Transverse colon (tissue), 4 donors: ENCODE measurements at places on chromosomes 5 and 9. TPM values are rescaled to one million over a fixed set of nuclear protein-coding genes. Genes with fewer than 3 reads are reported as not detected.
A peak's percentile ranks its signal among the peaks of the same experiment; 100 is the strongest.

GRCh38 chr9:129282731-129283211 is 104.7 kb upstream of the IER5L start:
- peak overlapping the region; percentile 36 for H3K27ac ChIP-seq
- DNase-seq = no peak
- no peaks in the 10 kb centered on the region for H3K4me1 ChIP-seq
- peak overlapping the region; percentile 34 for H3K4me3 ChIP-seq
- H3K36me3 ChIP-seq = no peaks in the 10 kb centered on the region

GRCh38 chr9:26131886-26132285 is 453.6 kb upstream of the TUSC1 start:
- H3K4me3 ChIP-seq = no peak overlapping the region
- no peaks in the 10 kb centered on the region for H3K4me1 ChIP-seq
- no peaks in the 10 kb centered on the region for H3K27me3 ChIP-seq
- no peak for DNase-seq

Gene PFN3
- total RNA-seq = not detected

DNA sequence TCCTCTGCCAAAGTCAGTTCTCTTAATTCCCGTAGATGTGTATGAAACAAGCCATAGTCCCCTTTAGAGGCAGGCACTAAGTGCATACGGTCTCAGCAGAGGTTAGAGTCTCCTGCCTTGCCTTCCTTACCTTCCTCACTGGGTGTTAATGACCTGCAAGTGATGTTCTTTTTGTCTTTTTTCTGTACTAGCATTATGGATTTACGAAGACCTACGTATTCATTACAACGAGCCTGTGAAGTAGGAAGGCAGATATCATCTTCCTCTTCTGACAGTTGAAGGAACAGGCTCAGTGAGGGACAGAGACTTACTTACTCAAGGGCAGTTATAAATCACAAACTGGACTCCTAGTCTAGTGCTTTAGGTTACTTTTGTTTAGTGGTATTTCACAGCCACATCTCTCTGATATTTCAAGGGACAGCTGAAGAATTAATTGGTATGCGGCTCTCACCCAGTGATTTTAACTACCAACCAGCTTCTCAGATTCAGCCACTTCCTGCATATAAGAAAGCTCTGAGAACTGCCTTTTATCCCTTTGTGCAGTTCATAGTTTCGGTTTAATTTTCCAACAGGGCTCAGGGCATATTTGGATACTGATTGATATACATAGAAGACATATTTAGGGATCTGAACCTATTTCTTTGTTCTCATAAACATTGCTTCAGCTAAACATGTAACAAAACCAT is 85.1 kb upstream of the CKMT2 start:
- DNase-seq = no peak
- H3K27me3 ChIP-seq = no peaks in the 10 kb centered on the region

GRCh38 chr9:109935406-109936087 is 155.5 kb downstream of the PALM2AKAP2 start:
- no peaks in the 10 kb centered on the region for H3K4me1 ChIP-seq
- no peak overlapping the region for H3K4me3 ChIP-seq
- no peaks in the 10 kb centered on the region for H3K36me3 ChIP-seq
- DNase-seq = no peak
- H3K27ac ChIP-seq = no peak overlapping the region
- H3K27me3 ChIP-seq = no peaks in the 10 kb centered on the region

DNA sequence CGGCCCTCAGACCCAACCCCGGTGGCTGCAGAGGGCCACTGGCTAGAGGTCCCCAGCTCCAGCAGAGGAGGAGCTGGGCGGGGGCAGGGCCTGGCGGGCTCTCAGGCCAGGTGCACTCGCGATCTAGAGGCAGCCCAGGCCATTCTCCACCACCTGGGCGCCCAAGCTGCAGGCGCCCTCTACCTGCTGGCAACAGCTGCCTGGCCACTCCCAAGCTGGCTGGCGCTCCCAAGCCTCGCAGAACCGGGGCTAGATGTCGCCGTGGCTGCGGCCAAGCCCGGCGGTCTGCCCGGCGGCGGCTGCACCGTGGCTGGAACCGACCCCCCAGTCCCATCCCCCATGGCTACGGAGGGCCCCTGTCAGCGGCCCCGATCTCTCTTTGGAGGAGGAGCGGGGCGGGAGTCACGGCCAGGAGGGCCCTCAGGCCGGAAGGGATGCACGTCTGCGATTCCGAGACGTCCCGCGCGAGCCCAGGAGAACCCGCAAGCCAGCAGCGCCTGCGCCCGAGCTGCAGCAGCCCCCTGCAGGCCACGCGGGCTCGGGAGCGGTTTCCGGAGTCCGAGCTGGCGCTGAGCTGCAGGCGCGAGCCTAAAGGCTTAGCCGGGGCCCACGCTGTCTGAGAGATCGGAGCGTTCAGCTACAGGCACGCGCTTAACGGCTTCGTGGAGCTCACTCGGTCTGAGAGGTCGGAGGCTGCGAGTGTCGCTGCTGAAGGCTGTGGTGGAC is 44.3 kb upstream of the BICD2 start:
- no peak overlapping the region for H3K27ac ChIP-seq
- peak; percentile 65 for DNase-seq
- no peak overlapping the region for H3K4me3 ChIP-seq
- peaks cover 92% of the 10 kb centered on the region for H3K27me3 ChIP-seq
- H3K36me3 ChIP-seq = no peaks in the 10 kb centered on the region
- H3K4me1 ChIP-seq = peaks cover 26% of the 10 kb centered on the region

GRCh38 chr9:93035821-93036351 is 22.6 kb upstream of the SUSD3 start:
- no peak overlapping the region for H3K27ac ChIP-seq
- DNase-seq = no peak
- H3K4me1 ChIP-seq = no peaks in the 10 kb centered on the region
- no peaks in the 10 kb centered on the region for H3K27me3 ChIP-seq

Gene SIL1
- 11.1 TPM for total RNA-seq

DNA sequence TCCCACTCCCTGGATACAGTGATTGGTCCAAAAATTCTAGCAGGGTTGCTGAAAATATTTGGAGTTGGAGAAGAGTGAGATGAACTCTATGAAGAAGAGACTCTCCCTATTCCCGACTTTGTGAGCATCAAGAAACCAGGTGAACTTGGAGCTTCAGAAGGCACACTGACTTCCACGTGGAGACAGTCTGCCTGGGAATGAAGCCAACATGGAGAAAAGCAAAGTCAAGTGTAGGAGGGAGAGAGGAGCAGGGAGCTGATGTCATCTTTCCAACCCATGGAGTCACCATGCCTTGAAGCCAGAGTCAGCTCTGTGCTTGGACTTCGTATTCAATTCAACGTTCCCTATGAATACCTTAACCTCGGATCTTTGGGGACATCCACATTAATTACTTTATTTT is 125.1 kb downstream of the NPR3 start:
- H3K4me1 ChIP-seq = no peaks in the 10 kb centered on the region
- no peak overlapping the region for H3K27ac ChIP-seq

GRCh38 chr9:101219030-101219429 is 165.8 kb downstream of the BAAT start:
- no peaks in the 10 kb centered on the region for H3K4me1 ChIP-seq
- no peak overlapping the region for H3K4me3 ChIP-seq
- DNase-seq = no peak
- no peaks in the 10 kb centered on the region for H3K36me3 ChIP-seq
- no peak overlapping the region for H3K27ac ChIP-seq

DNA sequence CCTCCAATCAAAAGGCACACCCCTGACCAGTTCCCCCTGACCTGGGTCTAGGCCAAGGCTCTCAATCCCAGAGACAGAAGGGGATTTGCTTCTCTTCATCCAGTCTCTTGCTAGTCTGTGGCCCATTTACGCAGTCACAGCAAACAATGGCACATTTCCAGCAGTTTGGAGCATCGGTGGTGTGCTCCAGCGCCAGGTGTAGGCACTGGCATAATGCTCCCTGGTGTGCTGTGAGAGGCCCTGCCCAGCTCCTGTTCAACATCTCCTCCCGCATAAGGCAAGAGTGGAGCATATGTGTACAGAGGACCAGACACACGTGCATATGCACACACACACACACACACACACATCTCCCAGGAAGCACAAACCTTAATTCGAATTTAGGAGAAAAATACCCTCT is 79.5 kb upstream of the ERCC6L2 start:
- no peak overlapping the region for H3K27ac ChIP-seq
- no peak for DNase-seq
- no peaks in the 10 kb centered on the region for H3K27me3 ChIP-seq
- no peaks in the 10 kb centered on the region for H3K4me1 ChIP-seq

GRCh38 chr5:179900711-179901110 is 7.0 kb downstream of the TBC1D9B start:
- no peak overlapping the region for H3K4me3 ChIP-seq
- H3K36me3 ChIP-seq = no peaks in the 10 kb centered on the region
- H3K27ac ChIP-seq = no peak overlapping the region
- peaks cover 2% of the 10 kb centered on the region for H3K4me1 ChIP-seq
- no peak for DNase-seq

GRCh38 chr5:55524816-55525215 is 9.9 kb downstream of the PLPP1 start:
- H3K27me3 ChIP-seq = no peaks in the 10 kb centered on the region
- DNase-seq = no peak
- H3K4me3 ChIP-seq = no peak overlapping the region
- no peaks in the 10 kb centered on the region for H3K36me3 ChIP-seq
- H3K4me1 ChIP-seq = peaks cover 57% of the 10 kb centered on the region
- no peak overlapping the region for H3K27ac ChIP-seq

Gene PCDHB11
- 0.27 TPM for total RNA-seq

Gene STPG3
- total RNA-seq = not detected

DNA sequence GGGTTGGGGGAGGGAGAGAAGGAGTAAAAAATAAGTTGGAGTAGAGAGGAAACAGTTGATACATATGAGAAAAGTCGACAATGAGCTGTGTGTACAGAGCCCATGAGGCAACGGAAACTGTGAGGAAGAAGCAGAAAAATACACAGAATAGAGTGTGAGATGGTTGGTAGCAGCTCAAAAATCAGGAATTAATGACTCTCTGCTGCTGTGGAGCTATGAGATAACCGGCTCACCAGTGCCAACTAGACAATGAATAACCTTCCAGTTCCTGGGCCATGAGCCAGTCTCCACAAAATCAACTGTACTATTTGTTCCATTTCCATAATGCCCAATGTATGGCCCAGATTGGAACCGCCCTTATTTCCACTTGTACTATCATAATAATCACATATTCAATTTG is 53.1 kb upstream of the NREP start:
- no peaks in the 10 kb centered on the region for H3K4me1 ChIP-seq
- H3K27me3 ChIP-seq = no peaks in the 10 kb centered on the region
- no peaks in the 10 kb centered on the region for H3K36me3 ChIP-seq
- H3K4me3 ChIP-seq = no peak overlapping the region

DNA sequence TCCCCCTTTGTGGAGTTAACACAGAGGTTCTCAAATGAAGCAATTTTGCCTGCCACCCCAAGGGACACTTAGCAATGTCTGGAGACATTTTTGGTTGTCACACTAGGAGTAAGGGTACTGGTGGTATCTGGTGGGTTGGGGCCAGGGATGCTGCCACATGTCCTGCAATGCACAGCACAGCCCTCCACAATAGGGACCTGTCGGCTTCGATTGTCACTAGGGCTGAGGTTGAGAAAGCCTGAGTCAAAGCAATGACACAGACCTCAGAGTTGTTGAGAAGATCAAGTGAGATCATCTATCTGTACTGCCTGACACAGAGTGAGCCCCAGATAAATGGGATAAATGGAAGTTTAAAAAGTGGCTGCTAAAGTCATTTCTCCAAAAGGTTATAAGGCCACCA is 249.2 kb upstream of the KLF4 start:
- peak overlapping the region; percentile 53 for H3K27ac ChIP-seq
- H3K27me3 ChIP-seq = no peaks in the 10 kb centered on the region
- peaks cover 24% of the 10 kb centered on the region for H3K4me1 ChIP-seq

Gene MAP3K1
- 11.1 TPM for total RNA-seq

DNA sequence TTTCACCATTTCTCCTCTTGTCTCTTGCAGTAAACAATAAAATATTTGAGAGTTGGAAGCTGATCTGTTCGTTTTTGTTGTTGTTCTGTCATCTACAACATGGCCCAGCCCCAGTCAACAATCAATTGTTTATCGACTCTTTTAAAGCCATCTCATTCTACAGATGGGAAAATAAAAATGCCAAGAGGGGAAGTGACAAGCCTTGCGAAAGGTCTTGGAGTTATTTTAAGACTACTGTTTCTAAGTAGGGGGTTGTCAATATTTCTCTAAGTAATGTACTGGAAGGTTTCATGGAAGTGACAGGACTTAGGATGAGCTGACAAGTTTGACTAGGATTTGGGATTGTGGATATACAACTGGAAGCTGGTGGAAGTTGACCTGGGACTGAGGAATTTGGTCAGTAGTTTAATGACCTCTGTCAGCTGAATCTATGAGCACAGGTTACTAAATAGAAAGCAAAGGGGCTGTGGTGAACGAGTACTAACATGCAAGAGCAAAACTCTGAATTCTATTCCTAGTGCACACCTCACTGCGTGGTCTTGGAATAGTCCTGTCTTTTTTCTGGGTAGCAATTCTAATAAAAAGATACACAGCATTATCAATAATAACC is 57.5 kb upstream of the ADRB2 start:
- no peaks in the 10 kb centered on the region for H3K36me3 ChIP-seq
- H3K27ac ChIP-seq = no peak overlapping the region
- no peaks in the 10 kb centered on the region for H3K27me3 ChIP-seq
- no peak overlapping the region for H3K4me3 ChIP-seq

Gene SLC36A3
- total RNA-seq = not detected

DNA sequence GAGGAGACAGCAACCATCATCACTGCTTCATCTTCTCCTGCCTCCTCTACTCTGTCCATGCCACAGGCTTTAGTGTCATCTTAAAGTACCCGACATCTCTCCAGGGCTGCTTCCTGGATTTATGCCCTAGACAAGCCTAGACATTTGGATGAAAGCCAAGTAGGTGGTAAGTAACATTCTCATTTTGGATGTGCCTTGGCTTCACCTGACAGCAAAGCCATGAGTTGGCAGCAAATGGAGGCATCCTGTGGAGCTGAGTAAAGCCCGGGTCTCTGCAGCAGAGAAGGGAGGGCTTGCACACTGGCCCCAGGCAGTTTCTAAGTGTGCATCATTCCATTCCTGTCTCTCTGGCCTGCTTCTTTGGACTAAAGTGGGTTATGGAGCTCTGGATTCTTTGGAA is 299.1 kb downstream of the DMAC1 start:
- H3K4me1 ChIP-seq = no peaks in the 10 kb centered on the region
- no peaks in the 10 kb centered on the region for H3K36me3 ChIP-seq
- no peak overlapping the region for H3K27ac ChIP-seq
